Breast epithelium (tissue), 4 donors: ENCODE measurements at places on chromosomes 12 and 14. TPM values are rescaled to one million over a fixed set of nuclear protein-coding genes. Genes with fewer than 3 reads are reported as not detected.

DNA sequence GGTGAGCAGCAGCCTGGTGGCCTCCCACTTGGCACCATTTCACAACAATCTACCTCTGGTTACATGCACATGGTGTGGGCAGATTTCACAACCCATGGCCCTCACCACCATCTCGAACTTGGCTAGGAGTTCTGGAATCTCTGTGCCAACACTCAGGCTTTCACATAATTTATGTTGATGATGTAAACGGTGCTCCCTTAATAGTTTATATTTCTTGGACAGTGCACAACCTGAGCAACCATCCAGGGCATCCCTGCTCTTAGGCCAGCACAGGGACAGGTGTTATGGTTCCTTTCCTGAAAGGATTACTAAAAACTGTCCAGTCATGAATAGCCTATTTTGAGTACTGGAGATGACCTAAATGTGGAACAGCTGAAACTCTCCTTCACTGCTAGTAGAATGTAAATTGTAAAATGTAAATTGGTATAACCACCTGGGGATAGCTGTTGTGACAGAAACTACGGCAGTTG is 28.6 kb downstream of the ABCB9 start:
- no peak overlapping the region for H3K27ac ChIP-seq
- no peak for DNase-seq
- H3K4me3 ChIP-seq = no peak overlapping the region

- no peak overlapping the region for H3K4me3 ChIP-seq
- H3K4me1 ChIP-seq = no peaks in the 10 kb centered on the region
- no peaks in the 10 kb centered on the region for H3K36me3 ChIP-seq
- no peak overlapping the region for H3K27ac ChIP-seq
- DNase-seq = no peak
- H3K27me3 ChIP-seq = no peaks in the 10 kb centered on the region
Observed at GRCh38 chr12:109943811-109944210, 43.7 kb downstream of the TCHP start.

MUCL1 gene
- 4,156 TPM for total RNA-seq

DNA sequence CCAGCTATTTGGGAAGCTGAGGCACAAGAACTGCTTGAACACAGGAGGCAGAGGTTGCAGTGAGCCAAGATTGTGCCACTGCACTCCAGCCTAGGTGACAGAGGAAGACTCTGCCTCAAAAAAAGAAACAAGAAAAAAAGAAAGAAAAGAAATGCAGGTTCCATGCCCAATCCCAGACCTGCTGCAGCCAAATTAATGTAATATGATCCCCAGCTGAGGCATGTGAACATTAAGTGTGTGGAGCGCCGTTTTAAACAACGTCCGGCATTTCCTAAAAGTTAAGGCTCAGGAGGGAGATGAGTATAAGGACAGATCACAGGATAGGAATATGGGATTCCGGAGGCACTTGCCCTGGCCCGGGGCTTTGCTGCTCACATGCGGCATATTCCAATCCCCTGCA is 162.9 kb downstream of the KSR2 start:
- no peaks in the 10 kb centered on the region for H3K36me3 ChIP-seq
- H3K27ac ChIP-seq = no peak overlapping the region
- peaks cover 4% of the 10 kb centered on the region for H3K27me3 ChIP-seq
- H3K4me1 ChIP-seq = no peaks in the 10 kb centered on the region
- no peak for DNase-seq

DNA sequence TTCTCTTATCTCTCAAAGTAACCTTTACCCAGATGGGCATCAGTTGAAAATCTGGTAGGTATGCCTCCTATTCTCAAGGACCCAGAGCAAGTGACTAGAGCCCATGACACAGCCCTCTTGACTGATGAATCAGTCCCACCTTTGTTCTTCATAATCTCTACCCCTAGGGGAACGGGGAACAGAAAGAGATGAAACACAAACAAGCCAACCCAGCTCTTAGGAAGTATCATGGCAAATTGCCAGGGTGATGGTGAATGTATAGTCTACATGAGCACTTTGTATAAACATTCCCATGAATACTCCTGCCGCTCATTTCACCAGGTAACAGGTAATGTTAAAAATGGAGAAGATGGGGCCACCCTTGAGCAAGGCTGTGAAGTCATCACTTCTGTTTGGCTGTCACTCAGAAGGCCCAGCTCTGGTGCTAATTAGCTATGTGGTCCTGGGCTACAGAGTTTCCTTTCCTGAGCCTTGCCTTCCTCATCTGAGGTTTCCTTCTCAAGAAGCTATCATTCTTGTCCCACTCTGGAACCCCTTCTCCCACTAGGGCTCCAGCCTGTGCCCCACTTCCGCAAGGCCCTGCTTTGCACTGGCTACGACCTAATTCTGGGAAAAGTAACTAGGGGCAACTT is 161.7 kb downstream of the ANO2 start:
- H3K4me3 ChIP-seq = no peak overlapping the region
- no peak overlapping the region for H3K27ac ChIP-seq
- peaks cover 7% of the 10 kb centered on the region for H3K27me3 ChIP-seq
- no peak for DNase-seq

DNA sequence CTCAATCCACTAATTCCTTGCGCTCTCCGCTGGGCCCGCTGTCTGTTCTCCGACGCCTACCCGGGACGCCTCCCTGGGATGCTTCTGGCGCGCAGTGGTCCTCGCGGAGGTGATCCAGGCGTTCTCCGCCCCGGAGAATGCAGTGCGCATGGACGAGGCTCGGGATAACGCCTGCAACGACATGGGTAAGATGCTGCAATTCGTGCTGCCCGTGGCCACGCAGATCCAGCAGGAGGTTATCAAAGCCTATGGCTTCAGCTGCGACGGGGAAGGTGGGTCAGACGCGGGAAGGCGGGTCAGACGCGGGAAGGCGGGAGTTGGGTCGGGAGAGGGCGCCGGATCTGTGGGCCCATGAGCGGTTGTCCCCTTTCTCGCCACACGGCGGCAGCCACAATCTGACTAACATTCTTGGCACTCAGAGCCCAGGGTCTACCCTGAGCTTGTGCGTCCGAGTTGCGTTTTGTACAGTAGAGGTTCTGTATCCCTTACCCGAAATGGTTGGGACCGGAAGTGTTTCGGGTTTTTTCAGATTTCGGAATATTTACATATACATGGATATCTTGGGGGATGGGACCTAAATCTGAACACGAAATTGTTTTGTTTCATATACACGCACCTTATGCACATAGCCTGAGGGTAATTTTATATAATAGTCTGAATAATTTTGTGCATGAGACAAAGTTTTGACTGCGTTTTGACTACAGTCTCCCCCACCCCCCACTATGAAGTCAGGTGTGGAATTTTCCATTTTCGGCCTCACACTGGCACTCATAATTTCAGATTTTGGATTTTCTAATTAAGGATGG is 762 bp downstream of the C12orf57 start:
- H3K36me3 ChIP-seq = no peaks in the 10 kb centered on the region
- peak overlapping the region; percentile 78 for H3K4me3 ChIP-seq
- peak overlapping the region; percentile 97 for H3K27ac ChIP-seq
- no peaks in the 10 kb centered on the region for H3K27me3 ChIP-seq

DNA sequence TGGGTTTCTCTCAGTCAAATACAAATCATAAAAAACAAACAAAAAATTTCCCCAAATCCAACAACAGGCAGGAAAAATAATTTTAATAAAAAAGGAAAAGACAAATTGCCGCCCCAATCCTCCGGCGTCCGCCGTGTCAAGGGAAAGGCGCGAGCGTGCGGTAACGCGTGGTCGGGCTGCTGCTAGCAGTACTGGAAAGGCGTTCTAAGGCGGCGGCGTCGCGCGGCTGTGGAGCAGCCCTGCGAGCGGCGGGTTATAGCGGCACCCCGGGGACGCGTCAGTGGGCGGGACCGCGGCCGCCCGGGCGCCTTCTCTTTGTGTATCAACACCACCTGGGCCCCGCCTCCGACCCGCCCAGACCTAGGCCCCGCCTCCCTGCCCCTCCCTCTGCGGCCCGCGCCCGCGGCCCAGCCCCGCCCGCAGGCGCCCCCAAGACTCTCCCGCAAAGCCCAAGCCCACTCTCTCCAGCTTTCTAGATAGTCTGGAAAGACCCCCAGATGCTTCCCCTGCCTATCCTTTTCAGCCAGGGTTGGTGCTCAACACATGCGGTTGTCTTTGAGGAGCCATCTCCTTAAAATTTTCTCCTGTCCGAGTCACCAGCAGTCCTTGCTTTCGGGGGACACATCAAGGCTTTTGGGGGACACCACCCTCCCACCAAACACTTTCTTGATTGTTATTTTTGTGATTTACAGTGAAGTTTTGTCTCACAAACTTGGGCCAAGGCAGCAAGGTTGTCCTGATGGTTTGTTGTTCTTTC is at the start of gene SLC38A2:
TSS of gene SLC38A2 (minus strand) at position 230 of the 757 bp plus-strand sequence. CDS start 1,480 bp downstream, outside the sequence.
- peaks cover 2% of the 10 kb centered on the region for H3K36me3 ChIP-seq
- DNase-seq = peak; percentile 97
- peak within 1 kb of the TSS; percentile 95 for H3K27ac ChIP-seq
- no peaks in the 10 kb centered on the region for H3K27me3 ChIP-seq
- peak within 1 kb of the TSS; percentile 99 for H3K4me3 ChIP-seq

GRCh38 chr14:89625731-89626232 is 208.7 kb upstream of the FOXN3 start:
- no peak for DNase-seq
- no peaks in the 10 kb centered on the region for H3K27me3 ChIP-seq
- no peaks in the 10 kb centered on the region for H3K4me1 ChIP-seq
- no peaks in the 10 kb centered on the region for H3K36me3 ChIP-seq
- H3K27ac ChIP-seq = no peak overlapping the region

- no peaks in the 10 kb centered on the region for H3K27me3 ChIP-seq
- peak overlapping the region; percentile 77 for H3K27ac ChIP-seq
- no peak overlapping the region for H3K4me3 ChIP-seq
- H3K4me1 ChIP-seq = no peaks in the 10 kb centered on the region
- DNase-seq = no peak
- no peaks in the 10 kb centered on the region for H3K36me3 ChIP-seq
Observed at GRCh38 chr12:104493496-104493895, 36.7 kb downstream of the CHST11 start.
